ENCODE measurements at places on chromosomes 2 and 18.

DNA sequence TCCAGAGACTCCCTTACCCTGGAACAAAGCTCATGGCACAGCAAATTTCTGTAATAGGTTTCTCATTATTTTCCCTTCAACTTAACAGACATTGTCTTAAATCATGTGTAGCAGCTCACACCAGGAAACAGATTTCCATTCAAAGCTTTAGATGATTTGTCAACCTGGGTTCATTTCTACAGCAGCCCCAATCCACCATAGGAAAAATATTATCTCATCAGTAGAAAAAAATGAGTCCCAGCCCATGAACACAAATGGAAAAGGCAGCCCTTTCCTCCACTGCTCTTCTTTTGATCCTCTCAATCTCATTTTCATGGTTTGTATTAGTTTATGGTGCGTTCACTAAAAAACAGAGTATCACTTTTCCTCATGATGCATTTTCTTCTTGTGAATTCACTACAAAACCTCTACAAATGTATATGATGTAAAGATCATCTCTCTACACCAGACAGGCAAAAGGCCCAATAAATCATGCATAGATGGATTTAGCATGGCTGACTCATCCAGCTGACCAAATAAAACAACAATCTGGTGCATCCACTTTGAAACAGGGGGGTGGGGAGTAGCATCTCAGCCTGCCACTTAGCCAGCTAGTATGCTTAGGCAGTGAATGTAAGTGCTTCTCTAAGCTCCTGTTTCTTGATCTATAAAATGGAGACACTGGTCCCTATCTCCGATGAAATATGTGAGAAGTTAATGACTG, 78.6 kb downstream of the SATB2 start:
- no peak overlapping the region for H3K27ac ChIP-seq
- no peaks in the 10 kb centered on the region for H3K27me3 ChIP-seq
- H3K36me3 ChIP-seq, result no peaks in the 10 kb centered on the region
- H3K4me1 ChIP-seq, result no peaks in the 10 kb centered on the region
- DNase-seq, result no peak

GRCh38 chr2:163395602-163396001, 340.2 kb downstream of the FIGN start:
- H3K36me3 ChIP-seq, result no peaks in the 10 kb centered on the region
- H3K4me3 ChIP-seq, result no peak overlapping the region
- H3K27ac ChIP-seq, result no peak overlapping the region
- no peak for DNase-seq
- no peaks in the 10 kb centered on the region for H3K4me1 ChIP-seq
- no peaks in the 10 kb centered on the region for H3K27me3 ChIP-seq

DNA sequence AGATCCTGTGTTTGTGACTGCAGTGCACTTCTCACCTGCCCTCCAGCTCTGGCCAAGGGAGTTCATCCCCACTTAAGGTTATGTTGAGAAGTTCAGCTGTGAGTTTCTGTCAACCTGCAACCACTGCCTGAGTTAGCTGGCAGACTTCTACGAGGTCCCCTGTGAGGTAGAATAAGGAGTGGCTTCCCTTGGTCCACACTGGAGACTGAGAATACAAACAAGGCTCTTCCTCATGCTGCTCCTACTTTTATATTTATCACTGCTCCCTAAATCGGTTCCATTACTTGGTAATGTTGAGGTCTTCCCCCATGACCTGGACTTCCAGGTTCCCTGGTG, 353.2 kb upstream of the CWC22 start:
- H3K4me1 ChIP-seq, result no peaks in the 10 kb centered on the region
- H3K27ac ChIP-seq, result no peak overlapping the region
- peaks cover 4% of the 10 kb centered on the region for H3K27me3 ChIP-seq
- H3K4me3 ChIP-seq, result no peak overlapping the region
- no peak for DNase-seq

GRCh38 chr2:102112692-102113665, 29.6 kb upstream of the IL1R1 start:
- DNase-seq, result no peak
- no peaks in the 10 kb centered on the region for H3K36me3 ChIP-seq
- H3K4me3 ChIP-seq, result no peak overlapping the region
- H3K27me3 ChIP-seq, result no peaks in the 10 kb centered on the region

- H3K27ac ChIP-seq, result no peak overlapping the region
- no peaks in the 10 kb centered on the region for H3K4me1 ChIP-seq
- no peaks in the 10 kb centered on the region for H3K36me3 ChIP-seq
- no peak overlapping the region for H3K4me3 ChIP-seq
Observed at GRCh38 chr2:189203177-189203799, 23.7 kb upstream of the COL5A2 start.

- H3K4me3 ChIP-seq, result no peak overlapping the region
- peaks cover 3% of the 10 kb centered on the region for H3K36me3 ChIP-seq
- H3K27ac ChIP-seq, result no peak overlapping the region
- DNase-seq, result no peak
Observed at GRCh38 chr2:171711351-171711750, 24.1 kb downstream of the DYNC1I2 start.

DNA sequence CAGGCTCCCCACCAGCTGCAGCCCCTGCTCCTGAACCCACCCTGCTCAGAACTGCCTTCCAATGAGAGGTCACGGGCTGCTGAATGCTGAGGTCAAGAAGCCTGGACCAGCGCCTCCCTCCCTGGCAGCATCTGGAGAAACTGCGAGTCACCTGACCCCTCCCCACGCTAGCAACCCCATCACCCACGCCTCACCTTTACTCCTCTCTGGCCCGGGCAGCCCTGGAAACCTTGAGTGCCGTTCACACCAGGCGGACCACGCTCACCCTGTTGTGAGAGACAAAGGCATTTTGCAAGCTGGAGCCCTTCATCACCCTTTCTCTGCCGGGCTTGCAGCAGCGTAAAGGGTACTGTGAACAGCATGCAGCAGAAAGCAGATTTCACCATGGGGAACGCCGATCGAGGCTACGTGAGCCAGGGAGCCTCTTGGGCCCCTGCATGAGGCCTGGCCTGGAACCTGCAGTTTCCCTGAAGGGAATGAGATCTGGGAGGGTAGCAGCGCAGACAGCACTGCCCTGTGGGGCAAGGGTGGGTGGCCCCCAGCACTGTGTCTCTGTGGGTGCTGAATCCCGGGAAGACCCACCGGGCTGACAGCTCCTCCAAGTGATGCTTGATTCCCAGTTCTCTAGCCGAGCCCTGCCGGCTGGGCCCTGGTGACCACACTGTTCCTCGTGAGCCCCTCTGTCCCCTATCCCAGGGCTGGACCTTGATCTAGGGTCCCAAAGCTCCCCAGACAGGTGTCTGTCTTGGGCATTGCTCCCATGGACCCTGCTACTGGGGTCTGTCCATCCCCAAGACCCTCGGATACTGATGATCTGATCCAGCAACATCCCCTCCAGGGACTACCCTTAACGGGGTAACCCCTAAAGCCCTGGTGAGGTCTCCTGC, 53.8 kb downstream of the COL6A3 start:
- no peaks in the 10 kb centered on the region for H3K36me3 ChIP-seq
- DNase-seq, result no peak
- H3K27ac ChIP-seq, result no peak overlapping the region
- no peak overlapping the region for H3K4me3 ChIP-seq
- no peaks in the 10 kb centered on the region for H3K4me1 ChIP-seq
- H3K27me3 ChIP-seq, result peaks cover 15% of the 10 kb centered on the region

DNA sequence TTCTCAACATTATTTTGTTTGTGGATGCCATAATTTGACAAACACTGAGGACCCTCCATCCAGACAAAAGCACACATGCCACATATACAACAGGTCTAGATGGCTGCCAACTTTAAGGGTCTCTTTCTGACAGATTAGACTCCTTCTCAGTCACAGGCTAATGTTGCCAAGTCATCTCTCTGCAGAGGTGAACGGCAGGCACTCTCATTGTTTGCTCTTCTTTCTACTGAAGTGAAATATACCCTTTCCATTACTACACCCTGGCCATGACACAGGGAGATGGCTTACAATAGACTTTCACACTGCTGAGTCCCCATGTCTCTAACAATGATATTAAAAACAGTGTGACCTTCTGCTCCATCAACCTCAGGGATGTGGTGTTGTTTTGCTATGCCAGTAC, 47.5 kb upstream of the ZNF397 start:
- no peak for DNase-seq
- H3K27me3 ChIP-seq, result no peaks in the 10 kb centered on the region
- H3K4me3 ChIP-seq, result no peak overlapping the region

- H3K4me3 ChIP-seq, result no peak overlapping the region
- H3K27me3 ChIP-seq, result no peaks in the 10 kb centered on the region
- DNase-seq, result no peak
- H3K36me3 ChIP-seq, result no peaks in the 10 kb centered on the region
- no peak overlapping the region for H3K27ac ChIP-seq
Observed at GRCh38 chr2:155412598-155412997, 714.1 kb downstream of the KCNJ3 start.

- peaks cover 6% of the 10 kb centered on the region for H3K4me1 ChIP-seq
- H3K36me3 ChIP-seq, result peaks cover 44% of the 10 kb centered on the region
- no peak overlapping the region for H3K4me3 ChIP-seq
- DNase-seq, result no peak
- H3K27me3 ChIP-seq, result no peaks in the 10 kb centered on the region
Observed at GRCh38 chr2:173264603-173265366, 89.9 kb upstream of the CDCA7 start.

GRCh38 chr2:239910404-239910803, 114.7 kb downstream of the NDUFA10 start:
- H3K36me3 ChIP-seq, result no peaks in the 10 kb centered on the region
- H3K4me3 ChIP-seq, result no peak overlapping the region
- peaks cover 21% of the 10 kb centered on the region for H3K4me1 ChIP-seq
- H3K27ac ChIP-seq, result no peak overlapping the region
- no peaks in the 10 kb centered on the region for H3K27me3 ChIP-seq

DNA sequence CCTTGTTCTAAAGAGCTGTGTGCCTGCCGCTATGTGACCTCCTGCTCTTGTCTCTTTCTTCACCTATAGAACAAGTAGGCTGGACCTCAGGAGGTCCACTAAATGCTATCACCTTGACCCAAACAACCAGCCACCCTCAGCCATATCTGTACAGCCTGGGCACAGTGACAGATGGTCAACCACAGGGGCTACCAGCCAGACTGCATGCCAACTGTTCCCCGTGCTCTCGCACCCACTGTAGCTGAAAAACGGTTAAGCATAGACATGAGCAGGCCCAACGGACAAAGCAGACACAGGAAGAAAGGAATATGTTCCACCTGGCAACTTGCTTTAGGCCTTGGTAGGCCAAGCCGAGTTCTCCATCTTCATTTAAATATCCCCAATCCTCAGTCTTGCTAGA, 43.2 kb upstream of the ACAA2 start:
- no peaks in the 10 kb centered on the region for H3K4me1 ChIP-seq
- H3K4me3 ChIP-seq, result no peak overlapping the region
- no peak overlapping the region for H3K27ac ChIP-seq
- H3K36me3 ChIP-seq, result no peaks in the 10 kb centered on the region
- no peak for DNase-seq

DNA sequence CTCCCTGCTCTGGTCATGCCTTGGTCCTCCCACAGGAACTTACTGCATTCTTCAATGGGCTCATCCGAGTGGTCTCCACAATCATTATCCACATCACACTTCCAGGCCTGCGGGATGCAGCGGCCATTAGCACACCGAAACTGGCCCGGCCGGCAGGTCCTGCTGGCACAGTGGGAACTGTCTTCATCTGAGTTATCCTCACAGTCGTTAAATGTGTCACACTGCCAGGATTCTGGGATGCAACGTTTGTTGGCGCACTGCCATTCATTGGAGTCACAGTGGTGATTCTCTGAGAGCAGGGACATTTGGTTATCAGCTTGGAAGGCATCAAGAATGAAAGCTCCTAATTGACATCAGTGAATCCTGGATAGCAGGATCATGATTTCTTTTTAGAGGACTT, 104.5 kb downstream of the DHRS9 start:
- no peaks in the 10 kb centered on the region for H3K4me1 ChIP-seq
- H3K36me3 ChIP-seq, result no peaks in the 10 kb centered on the region
- no peak for DNase-seq
- H3K4me3 ChIP-seq, result no peak overlapping the region
- H3K27ac ChIP-seq, result no peak overlapping the region

GRCh38 chr2:98507891-98508708, 63.4 kb downstream of the INPP4A start:
- H3K27ac ChIP-seq, result no peak overlapping the region
- no peaks in the 10 kb centered on the region for H3K4me1 ChIP-seq
- no peak overlapping the region for H3K4me3 ChIP-seq
- no peak for DNase-seq
- H3K27me3 ChIP-seq, result no peaks in the 10 kb centered on the region
- peaks cover 14% of the 10 kb centered on the region for H3K36me3 ChIP-seq

GRCh38 chr2:216786676-216787075, 73.2 kb downstream of the TNP1 start:
- H3K36me3 ChIP-seq, result no peaks in the 10 kb centered on the region
- DNase-seq, result no peak
- no peaks in the 10 kb centered on the region for H3K4me1 ChIP-seq
- H3K27me3 ChIP-seq, result no peaks in the 10 kb centered on the region
- H3K27ac ChIP-seq, result no peak overlapping the region

DNA sequence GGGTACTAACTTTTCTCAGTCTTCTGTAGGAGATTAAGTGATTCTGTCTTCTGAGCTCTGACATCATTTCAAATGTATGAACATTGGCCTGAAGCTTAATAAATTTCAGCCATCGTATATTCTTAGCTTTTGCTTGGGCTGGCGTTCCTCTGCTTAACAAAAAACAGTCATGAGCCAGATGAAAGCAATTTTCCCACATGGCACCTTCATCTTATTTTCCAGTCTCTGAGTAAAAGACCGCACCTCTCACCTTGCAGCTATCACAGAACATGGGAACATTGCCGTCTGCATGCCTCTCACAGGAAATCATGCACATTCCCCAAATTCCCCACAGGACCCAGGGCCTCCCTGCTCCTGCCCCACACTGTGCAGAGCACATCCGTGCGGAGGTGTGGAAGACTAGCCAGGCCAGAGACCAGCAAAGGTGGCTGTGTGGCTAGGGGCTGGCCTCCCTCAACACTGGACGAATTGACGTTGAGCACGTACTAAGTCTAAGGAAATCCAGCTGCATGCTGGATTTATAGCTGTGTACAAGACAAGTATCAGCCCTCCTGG, 531.8 kb upstream of the ID2 start:
- no peak for DNase-seq
- H3K27ac ChIP-seq, result no peak overlapping the region
- no peaks in the 10 kb centered on the region for H3K4me1 ChIP-seq
- no peaks in the 10 kb centered on the region for H3K36me3 ChIP-seq
- no peaks in the 10 kb centered on the region for H3K27me3 ChIP-seq
